Activated naive CD4-positive, alpha-beta T cell treated with Interleukin-2 at 50 U/mL for 16 hours (primary cell): ENCODE measurements at places on chromosomes 2 and 18.

- no peak for DNase-seq
These were observed 253.1 kb upstream of the PXDN start for GRCh38 chr2:1997409-1997808.

DNA sequence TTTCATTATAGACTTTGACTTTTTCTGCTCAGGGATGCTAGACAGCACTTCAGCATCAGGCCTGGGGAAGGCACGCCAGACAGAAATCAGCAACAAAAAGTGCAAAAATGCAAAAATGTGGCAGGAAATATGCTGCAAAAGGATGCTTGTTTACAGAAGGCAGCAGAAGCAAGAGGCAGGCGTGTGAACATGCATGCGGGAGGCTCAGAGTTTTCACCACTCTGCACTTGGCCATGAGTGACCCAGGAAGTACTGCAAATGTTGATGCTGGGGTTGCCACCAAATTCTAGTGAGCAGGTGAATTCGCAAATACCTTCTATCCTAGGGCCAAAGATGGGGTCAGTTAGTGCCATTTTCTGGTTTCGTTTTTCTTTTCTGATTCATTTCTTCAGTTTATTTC lies 55.5 kb upstream of the ALKAL2 start:
- no peak for DNase-seq

DNA sequence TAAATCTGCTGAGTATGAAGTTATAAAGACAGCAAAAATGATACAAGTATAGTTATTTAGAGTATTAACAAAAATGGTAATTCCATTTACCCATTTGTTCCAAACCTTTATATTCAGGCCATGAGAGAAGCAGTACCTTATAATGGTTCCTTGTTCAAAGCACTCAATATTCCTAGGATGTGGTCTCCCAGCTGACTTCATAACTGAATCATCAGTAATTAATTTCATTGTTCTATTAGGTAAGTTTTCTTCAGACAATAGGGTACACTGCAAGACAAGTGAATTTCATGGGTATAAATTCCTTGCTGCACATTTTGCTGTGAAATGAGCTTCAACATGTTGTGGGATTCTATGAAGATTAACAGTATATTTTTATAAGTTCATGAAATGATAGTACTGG lies 550.8 kb upstream of the ZEB2 start:
- DNase-seq: no peak

DNA sequence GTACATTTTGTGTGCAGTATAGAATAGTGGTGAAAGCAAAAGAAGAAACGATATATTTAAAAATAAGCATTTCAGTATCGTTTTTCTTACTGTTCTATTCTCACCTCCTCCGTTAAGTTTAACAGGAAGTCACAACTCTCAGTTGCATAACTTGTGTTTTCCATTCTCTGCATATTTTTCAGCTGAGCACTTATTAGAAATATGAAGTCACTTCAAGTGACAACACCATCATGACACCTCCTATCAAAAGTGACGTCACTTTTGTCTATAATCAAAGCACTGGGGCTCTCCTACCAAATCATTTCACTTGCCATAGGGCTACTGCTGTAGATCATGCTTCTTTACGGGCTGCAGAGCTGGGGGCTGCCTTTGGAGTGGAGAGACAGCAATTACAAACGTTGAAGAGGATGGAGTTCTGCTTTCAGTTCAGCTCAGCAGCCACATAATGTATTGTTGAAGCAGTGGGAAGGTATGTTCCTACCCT lies 36.3 kb downstream of the STAT4 start:
- DNase-seq: peak; percentile 30

- no peak for DNase-seq
These were observed 9.4 kb downstream of the CAPG start for GRCh38 chr2:85400541-85401463.

- DNase-seq: no peak
These were observed 183.1 kb upstream of the MC4R start for GRCh38 chr18:60555625-60556024.
